ENCODE measurements at places on chromosomes 2 and 18.

DNA sequence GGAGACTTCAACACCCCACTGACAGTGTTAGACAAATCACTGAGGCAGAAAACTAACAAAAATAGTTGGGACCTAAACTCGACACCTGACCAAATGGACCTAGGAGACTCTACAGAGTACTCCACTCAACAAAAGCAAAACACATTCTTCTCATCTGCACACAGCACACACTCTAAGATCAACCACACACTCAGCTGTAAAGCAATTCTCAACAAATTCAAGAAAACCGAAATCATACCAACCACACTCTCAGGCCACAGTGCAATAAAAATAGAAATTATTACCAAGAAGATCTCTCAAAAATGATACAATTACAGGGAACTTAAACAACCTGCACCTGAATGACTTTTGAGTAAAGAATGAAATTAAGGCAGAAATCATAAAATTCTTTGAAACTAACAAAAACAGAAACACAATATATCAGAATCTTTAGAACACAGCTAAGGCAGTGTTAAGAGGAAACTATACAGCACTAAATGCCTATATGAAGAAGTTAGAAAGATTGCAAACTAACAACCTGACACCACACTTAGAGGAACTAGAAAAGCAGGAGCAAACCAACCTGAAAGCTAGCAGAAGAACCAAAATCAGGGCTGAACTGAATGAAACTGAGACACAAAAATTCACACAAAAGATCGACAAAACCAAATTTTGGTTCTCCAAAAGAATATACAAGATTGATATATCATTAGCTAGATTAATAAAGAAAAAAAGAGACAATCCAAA lies 46.3 kb downstream of the RTTN start:
- no peak for DNase-seq

DNA sequence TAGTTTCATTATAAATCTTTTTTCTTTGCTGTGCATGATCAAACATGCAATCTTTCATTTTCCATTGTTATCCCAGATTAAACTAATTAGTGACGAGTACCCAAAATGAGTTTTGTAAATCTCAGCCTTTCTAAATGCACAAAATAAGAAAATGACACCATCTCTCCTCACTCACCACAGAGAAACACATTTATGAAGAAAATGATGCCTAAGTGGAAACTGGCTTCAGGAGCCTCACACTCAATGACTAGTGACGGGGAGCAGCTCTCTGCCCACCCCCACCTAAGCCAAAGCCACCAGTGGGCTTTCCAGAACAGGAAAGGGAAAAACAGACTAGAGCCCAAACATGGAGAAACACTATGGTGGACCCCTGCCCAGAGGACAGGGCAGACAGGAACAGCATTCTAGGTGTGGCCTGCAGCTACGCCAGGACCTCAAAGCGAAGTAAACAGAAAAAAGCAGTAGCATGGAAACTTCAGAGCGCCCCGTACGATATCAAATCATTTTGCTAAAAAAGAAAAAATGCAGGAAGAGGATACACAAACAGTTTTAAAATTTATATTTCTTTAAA lies 113.5 kb downstream of the RBMS1 start:
- DNase-seq: no peak

DNA sequence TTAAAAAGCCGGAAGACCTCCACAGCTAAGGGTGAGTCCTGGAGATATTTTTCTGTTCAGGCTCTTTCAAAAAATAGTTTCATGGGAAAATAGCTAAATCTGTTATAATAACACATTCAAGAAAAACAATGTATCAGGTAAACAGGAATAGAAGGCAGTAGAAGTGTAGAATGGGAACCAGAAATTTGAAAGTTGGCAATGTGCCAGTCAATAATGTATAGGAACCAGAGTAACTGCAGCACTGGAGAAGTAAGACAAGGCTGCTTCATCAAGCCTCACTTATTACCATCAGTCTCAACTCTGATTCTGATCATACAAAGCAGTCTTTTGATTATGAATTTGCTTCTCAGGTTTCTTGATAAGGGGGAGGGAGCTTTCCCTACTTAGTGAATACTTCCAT lies 81.4 kb upstream of the VRK2 start:
- no peak for DNase-seq

DNA sequence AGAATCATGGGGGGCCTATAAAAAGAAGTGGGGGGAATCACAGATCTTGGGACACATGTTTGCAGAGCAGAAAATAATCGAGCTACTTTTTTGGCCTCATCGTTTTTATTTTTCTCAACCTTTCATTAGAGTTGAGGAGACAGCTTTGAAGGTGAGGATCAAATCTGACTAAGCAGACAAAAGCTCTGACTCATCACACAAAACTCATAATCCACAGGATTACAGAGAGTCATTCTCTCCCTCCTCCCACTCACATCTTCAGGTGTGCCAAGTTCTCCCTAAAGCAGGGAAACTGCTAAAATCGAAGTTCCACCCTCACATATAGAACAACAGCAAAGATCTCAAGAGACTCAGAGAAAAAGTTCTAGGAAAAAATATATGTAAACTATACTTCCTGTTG lies 15.6 kb downstream of the BAZ2B start:
- DNase-seq: no peak

- DNase-seq: no peak
These were observed 17.4 kb downstream of the ZNF24 start for GRCh38 chr18:35326695-35327387.

DNA sequence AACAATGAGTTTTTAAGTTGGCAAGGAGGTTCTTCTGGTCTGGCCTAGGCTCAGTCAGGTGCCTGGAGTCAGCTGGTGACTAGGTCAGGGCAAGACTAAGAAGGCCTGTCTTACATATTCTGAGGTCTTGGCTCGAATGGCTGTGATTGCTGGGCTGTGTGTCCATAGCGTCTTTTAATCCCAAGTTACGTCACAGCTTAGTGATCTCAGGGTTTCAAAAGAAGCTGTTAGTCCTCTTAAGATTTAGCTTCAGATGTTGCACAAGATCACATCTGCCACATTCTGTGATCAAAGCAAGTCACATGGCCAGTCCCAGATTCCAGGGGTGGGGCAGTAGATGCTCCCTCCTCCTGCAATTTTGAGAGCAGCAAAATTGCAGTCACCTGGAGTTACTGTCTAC lies 61.3 kb downstream of the PKP4 start:
- no peak for DNase-seq

GRCh38 chr2:97738179-97739019 lies 25.0 kb downstream of the ZAP70 start:
- no peak for DNase-seq

- DNase-seq: no peak
These were observed 65.1 kb downstream of the INPP4A start for GRCh38 chr2:98509542-98510321.

GRCh38 chr2:102034683-102035548 lies 43.2 kb downstream of the IL1R2 start:
- no peak for DNase-seq

DNA sequence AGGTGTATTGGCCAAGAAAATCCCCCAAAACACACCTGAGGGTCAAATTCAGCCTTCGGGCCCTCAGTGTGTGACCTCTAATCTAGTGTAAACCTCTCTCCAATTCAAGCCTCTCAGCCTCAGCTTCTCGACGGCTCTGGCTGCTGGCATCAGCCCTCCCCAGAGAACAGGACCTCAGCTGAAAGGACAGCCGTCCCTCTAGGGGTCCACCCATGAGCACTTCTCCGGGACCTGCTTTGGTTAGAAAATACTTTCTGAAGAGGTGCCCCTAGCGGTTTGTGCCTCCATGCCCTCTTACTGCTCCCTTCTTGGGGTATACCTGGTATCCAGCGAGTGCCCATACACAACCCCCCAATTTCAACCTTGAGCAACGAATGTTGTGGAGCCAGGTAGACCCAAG lies 48.8 kb downstream of the INHBB start:
- DNase-seq: no peak

GRCh38 chr18:9898792-9899549 lies 13.2 kb downstream of the TXNDC2 start:
- DNase-seq: no peak

DNA sequence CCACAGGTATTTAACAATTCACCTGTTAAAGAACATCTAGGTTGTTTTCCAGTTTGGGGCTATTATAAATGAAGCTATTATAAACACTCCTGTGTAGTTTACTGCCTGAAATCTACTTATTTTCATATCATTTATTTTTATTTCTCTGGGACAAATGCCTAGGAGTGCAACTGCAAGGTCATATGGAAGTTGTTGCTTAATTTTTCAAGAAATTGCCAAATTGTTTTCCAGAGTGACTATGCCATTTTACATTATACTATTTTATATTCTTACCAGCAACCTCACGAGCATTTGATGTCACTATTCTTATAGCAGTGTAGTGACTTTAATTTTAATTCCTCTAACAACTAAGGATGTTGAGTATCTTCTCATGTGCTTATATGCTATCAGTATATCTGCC lies 298.4 kb downstream of the EXOC6B start:
- DNase-seq: no peak

DNA sequence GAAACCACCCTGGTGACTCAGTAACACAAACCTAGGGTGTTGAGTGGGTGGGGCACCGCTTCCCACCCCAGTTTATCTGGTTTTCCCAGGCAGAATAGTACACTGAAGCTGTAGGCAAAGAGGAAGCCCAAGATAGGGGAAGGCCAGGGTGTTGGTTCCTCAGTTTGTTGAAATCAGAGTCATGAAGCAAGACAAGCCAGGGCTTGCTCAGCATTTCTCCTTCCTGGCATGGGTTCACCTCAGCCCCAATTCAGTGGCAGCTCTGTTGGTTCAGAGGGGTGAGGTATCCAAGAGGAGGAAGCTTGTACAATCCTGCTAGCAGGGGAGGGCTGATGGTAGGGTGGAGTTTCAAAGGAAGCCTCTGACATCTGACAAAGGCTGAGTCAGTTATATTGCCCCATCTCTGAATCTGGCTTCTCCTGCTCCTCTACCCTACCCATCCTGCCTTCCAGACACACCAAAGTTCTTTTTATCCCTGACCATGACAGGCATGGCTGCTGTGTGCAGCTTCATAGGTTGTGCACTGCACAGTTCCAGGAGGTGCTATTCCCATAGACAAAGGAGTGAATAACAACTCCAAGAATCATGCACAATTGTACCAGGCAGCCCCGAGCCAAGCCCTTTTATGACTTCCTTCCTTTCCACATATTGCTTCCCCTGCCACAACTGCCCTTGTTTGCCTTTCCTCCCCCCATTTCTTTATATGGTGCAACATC lies 24.9 kb upstream of the RAB10 start:
- DNase-seq: no peak

- no peak for DNase-seq
These were observed 125.9 kb upstream of the MYCN start for GRCh38 chr2:15814403-15814802.

DNA sequence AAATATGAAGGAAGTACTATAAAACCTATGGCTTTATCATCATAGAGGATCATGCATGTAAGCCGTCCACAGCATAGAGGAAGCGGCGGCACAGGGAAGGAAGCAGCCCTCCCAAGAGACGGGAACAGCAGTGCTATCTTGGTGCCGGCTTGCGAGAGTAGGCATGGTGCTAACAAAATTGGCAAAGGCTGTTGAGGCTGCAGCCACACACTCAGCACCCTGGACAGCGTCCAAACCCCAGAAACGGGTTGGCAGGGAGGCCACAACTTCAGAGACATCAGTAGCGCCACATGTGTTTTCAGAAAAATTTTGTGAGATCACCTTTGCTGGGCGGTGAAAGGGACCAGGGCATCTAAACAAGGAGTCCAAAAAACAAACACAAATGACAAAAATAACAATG lies 37.7 kb downstream of the NETO1 start:
- no peak for DNase-seq

- DNase-seq: no peak
These were observed 366.0 kb upstream of the CNTNAP5 start for GRCh38 chr2:123659120-123659519.

DNA sequence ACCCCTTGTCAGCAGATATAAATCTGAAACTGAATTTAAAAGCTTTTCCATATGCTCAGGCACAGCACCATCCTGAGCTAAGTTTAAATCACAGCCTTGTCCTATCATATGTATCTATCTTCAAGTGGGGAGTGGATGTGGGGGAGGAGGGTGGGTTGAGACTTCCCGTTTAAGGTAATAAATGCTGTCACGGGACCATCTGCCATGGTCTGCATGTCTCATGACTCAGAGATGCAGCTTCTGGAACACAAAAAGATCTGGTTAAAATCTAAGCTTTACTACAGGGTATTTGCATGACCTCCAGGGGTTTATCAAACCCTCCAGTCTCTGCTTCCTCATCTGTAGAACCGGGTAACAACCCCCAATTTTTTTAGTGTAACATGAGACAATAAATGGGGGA lies 377.7 kb upstream of the ST6GAL2 start:
- no peak for DNase-seq

DNA sequence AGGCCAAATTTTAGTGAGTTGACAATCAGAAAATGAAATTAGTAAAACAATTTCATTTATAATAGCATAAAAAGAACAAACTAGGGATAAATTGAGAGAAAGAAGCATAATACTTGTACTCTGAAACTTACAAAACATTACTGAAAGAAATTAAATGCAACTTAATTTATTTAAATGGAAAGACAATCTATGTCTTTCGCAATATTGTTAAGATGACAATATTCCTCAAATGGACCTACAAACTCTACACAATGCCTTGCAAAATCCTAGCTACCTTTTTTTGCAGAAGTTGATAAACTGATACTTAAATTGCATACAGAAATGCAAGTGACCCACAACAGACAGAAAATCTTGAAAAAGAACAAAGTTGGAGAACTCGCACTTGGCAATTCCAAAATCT lies 9.1 kb downstream of the EPG5 start:
- no peak for DNase-seq

GRCh38 chr2:231228974-231229529 lies 30.6 kb downstream of the ARMC9 start:
- no peak for DNase-seq

DNA sequence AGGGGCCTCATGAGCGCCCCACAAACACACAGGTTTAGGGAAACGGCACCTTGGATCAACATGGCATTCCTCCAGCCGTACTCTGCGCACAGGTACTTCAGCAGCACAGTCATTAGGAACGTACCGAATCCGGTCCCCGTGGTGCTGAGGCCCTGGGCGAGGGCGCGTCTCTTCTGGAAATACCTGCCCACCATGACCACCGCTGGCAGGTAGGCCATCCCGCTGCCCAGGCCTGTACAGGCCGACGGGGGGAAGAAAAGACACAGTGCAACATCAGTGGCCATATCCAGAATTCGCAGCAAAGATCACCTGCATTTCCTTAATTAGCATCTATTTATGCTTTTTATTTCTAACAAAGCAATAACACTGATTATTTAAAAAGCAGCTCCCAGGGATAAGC lies 22.2 kb downstream of the SLC16A14 start:
- DNase-seq: no peak

DNA sequence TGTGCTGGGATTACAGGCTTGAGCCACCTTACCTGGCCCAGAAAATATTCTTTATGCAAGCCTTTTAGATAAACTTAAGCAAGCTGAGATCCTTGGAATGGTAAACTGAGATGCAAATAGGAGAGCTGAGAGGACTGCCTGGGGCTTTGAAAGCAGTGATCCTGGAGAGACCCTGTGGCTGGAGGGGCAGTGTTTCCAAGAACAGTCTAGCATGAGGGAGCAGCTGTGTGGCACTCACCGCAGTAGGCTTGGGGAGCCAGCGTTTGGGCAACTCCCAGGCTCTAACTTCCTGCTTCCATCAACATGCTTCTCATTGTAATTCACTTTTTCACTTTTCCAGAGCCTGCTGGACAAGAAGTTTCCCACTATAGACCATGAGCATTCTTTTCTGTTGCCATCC lies 144.1 kb upstream of the CELF4 start:
- DNase-seq: no peak

Measured in NCI-H1417 treated with DMSO at 0.1 percent for 48 hours (cell line).